B cell (primary cell): ENCODE measurements at places on chromosomes 5 and 9. TPM values are rescaled to one million over a fixed set of nuclear protein-coding genes. Genes with fewer than 3 reads are reported as not detected.

The SMC2 gene
- 1.6 and 2.3 TPM in 2 replicates for polyA plus RNA-seq

The TEX53 gene
- polyA plus RNA-seq, result not detected in 2 replicates

The TRIM36 gene
- polyA plus RNA-seq, result 0.06 and 0.22 TPM in 2 replicates

The ZNF454 gene
- polyA plus RNA-seq, result not detected in 2 replicates

The APBA1 gene
- polyA plus RNA-seq, result 0.01 and 0.03 TPM in 2 replicates

The PCDHGA3 gene
- polyA plus RNA-seq, result 0.10 TPM in 1 of 2 replicates, not detected in the other

The ABLIM3 gene
- 0.22 TPM in 1 of 2 replicates, not detected in the other for polyA plus RNA-seq

The TAS2R1 gene
- not detected in 2 replicates for polyA plus RNA-seq

DNA sequence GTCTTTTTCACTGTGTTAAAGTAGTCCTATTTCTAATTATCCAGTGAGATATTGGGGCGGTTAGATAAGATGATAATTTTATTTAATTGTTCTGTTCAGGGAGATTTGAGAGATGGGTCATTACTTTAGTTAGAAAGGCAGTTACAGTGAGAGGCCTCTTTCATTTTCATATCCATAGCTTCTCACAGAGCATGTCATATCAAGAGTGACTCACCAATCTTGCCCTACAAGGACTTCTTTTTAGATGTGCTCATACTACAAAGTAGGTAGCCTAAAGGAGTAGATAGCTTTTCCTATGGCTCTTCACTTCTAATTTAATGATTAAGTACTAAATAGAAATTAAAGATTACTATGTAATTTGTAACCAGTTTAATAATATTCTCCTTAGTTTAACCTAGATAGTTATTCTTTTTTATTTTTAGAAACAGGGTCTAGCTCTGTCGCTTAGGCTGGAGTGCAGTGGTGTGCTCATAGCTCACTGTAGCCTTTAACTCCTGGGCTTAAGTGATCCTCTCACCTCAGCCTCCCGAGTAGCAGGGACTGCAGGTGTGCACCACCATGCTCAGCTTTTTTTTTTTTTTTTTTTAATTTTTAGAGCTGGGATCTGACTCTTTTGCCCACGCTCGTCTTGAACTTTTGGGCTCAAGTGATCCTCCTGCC lies 71.0 kb downstream of the FER start:
- DNase-seq, result no peak

- DNase-seq, result no peak
Observed at GRCh38 chr9:34372467-34373011, 4.2 kb downstream of the MYORG start.

GRCh38 chr5:10489810-10490426 lies 48.2 kb downstream of the ROPN1L start:
- peak; percentile 63 for DNase-seq

GRCh38 chr5:113083481-113083880 lies 106.9 kb downstream of the DCP2 start:
- no peak for DNase-seq

- DNase-seq, result no peak
Observed at GRCh38 chr5:53023969-53024368, 34.8 kb downstream of the ITGA2 start.

GRCh38 chr5:80834710-80835109 lies 125.5 kb upstream of the RASGRF2 start:
- DNase-seq, result no peak

GRCh38 chr5:144315994-144316634 lies 145.4 kb downstream of the KCTD16 start:
- no peak for DNase-seq

GRCh38 chr9:69180670-69181069 lies 6.6 kb downstream of the TJP2 start:
- DNase-seq, result no peak

- DNase-seq, result no peak
Observed at GRCh38 chr5:138651767-138652117, 76.5 kb upstream of the HSPA9 start.

GRCh38 chr5:174166231-174167079 lies 120.9 kb downstream of the NSG2 start:
- no peak for DNase-seq

DNA sequence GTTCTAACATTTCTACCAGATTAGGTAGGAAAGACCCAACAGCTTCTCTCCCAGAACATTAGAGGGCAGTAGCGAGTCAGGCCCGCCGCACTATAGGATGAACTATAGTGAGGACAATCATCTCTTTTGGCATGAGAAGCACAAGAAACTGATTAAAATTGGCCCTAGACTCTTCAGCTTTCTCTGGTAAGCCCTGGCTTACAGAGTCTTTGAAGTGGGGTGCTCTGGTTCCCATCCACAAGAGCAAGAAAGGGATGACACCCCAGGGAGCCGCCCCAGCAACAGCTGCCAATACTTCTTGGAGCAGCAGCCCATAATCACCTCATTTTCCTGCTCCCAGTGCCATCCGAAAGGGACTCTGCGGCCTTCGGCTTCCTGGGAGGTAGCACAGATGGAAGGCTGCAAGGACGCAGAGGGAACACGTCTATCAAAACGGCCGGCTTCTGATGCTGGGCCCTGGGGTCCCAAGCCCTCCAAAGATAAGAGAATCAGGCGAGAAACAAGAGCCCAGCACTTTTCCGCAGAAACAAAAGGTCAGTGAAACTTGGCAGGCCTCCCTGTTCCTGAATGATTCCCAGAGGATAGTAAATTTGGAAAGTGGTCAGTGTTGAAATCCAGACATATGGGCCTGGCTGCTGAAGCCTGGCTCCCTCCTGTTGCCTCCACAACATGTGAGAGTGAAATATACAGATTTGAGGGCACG lies 69.3 kb downstream of the HSD17B3 start:
- no peak for DNase-seq

DNA sequence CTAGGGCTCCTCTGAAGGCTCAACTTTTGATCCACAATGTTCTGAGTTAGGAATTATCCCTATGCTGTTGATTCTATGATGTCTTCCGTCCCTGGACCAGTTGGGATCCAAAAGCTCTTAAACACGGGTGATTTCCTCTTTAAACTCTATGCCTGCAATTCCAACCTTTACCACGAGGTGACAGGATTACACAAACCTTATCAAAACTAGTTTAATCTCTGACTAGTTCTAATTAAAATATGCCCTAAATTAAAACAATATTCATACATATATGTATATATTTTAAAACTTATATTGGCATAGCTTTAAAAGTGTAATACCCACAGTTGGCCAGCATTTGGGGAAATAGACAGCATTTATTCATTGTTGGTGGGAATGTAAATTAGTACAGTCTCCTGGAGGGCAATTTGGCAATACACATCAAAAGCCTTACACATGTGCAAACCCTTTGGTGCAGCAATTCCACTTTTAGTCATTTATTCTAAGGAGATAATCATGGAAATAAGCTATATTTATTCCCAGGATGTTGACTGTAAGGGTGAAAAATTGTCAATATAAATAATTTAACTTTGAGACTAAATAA lies 51.6 kb upstream of the PHYKPL start:
- no peak for DNase-seq

DNA sequence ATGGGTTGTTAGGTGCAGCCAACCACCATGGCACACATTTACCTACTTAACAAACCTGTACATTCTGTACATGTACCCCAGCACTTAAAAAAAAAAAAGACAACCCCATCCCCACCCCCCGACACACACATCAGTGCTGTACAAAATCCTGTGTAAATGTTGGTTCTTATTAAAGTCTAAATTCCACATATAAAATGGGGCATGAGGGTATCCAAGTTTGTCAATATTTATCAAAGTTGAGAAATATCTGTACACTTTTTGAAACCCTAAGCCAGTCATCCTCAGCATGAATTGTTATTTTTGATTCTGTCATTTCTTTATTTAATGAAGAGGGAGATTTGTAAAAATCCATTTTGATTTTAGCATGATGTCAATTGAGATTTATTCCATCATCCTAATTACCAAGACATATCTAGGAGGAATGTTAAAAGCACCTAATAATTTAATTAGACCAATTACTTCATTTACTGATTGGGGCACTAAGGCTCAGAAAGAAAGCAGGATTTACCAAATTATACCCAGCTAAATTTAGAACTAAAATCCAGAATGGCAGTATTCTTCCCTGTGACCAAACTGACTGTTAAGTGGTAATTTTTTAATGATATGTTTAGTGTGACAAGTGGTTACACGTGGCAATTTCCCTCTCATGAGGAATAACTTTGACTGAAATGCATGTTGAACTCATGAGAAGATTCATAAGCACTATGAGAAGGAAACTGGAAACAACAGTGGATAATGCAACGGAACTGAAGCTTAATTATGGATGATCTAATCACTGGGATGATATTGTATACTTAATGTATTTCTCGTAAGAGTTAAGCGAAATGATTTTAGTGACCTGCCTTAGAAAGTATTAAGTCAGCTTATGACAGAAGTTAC lies 195.9 kb downstream of the SGCD start:
- no peak for DNase-seq

DNA sequence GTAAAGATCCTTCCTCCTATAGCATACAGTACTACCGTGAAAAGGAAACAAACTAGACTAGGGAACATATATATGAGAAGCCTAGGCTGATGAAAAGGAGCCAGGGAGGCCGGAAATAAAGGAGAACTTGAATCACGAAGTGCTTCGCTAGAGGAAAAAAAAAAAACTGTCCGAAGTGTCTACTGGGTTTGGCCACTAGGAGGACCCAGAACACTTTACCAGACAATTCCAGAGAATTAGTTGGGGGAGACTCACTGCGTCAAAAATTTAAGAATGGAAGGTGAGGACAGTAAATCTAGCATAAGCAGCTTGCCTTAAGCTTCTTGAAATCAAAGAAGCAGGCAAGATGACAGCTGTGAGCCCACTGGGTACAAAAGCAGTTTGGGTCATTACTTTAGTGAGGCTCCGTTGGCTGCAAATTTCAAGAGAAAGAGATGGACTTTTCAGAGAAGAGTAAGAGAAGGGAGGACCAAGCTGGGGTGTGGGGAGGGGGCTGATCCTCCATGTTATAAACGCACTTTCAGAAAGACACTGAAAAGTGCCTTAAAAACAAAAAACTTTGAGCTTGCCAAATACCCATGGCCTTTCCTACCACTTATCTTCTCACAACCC lies 47.4 kb downstream of the P4HA2 start:
- peak; percentile 49 for DNase-seq

GRCh38 chr9:88828492-88828974 lies 162.7 kb upstream of the S1PR3 start:
- DNase-seq, result no peak

DNA sequence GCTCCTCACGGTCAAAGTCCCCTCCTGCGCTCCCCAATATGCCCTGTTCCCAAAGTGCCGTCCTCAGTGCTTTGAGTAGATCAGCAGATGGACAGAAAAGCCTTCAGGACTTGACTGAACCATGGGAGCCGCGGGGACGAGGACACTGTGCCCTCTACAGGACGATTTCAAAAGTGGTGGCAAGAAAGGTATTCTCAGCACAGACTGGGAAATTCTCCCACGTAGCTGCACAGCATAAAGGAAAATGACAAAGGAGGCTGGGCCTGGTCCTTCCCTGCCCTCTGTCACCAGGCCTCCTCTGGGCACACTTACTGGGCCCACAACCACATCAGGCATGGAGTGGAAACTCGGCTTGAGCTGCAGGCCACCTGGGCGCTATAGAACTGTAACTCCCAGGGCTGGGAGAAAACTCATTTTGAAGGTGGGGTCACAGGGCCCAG lies 16.7 kb upstream of the MTMR12 start:
- peak; percentile 71 for DNase-seq

DNA sequence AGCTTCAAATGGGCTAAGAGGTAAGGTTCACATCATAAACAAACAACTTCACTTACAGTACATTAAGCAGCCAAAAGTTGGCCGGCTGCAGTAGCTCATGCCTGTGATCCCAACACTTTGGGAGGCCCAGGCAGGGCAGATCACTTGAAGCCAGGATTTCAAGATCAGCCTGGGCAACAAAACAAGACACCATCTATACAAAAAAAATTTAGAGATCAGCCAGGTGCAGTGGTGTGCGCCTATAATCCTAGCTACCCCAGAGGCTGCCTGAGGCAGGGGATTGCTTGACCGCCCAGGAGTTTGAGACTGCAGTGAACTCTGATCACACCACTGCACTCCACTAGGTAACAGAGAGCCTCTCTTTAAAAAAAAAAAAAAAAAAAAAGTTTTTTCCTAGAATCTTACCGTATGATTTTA lies 16.9 kb downstream of the UBTD2 start:
- DNase-seq, result no peak

GRCh38 chr5:149852641-149853330 lies 91.8 kb downstream of the PDE6A start:
- peak; percentile 55 for DNase-seq

- DNase-seq, result no peak
Observed at GRCh38 chr5:127445328-127445727, 72.1 kb upstream of the PRRC1 start.

DNA sequence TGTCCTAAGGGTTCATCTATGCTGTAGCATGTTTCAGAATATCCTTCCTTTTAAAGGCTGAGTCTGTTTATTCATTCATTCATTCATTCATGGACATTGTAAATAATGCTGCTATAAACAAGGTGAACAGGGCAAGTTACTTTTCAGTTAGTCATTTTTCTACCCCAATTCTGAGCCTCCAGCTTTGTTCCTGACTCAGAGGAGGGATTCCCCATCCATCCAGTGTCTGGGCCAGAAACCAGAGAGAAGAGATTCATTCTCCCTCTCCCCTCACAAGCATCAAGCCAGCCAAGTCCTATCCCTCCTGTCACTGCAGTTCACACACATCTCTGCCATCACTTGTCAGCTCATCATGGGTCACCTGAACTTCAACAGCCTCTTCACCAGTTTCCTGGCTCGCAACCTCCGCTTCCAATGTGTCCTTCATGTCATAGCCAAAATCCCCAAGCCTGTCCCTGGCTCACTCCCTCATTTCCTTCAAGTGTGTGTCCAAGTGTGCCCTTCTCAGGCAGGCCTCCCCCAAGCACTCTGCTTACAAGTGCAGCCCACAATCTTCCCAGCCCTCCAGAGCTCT lies 203.0 kb downstream of the TTLL11 start:
- no peak for DNase-seq

DNA sequence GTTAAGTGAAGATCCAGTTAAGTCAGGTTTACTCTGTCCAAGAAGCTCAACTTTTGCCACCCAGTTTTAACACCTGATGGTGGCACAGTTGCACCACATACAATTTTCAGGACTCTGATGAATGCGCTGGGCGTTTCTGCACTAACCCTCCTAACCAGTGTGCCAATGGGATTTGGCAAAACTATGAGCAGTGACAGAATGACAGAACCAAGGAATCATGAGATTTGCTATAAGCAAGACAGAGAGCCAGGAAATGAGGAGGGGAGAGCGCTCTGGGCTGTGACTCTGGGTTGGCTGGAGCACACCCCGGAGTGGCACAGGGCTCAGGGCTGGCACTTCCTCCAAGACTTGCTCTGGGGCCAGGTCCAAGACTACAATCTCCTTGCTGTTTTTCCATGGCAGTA lies 84.1 kb downstream of the SH3PXD2B start:
- DNase-seq, result no peak

DNA sequence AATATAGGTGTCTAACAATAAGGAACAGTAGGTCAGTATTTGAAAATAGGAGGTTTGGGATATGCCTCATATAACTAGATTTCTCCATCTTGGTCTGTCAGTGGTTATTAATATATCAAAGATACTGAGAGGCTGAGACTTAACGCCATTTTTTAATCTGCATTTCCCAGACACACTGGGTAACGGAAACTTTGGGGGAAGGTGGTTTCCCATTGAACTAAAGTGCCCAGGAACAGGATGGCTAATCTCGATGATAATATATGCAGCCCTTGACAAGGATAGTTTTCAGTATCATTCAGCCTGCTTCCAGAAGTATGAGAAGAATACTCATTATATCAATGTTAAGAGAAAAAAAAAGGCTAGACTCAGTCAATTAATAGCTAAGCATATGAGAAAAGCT lies 30.7 kb downstream of the EFNA5 start:
- no peak for DNase-seq
